ENCODE measurements at places on chromosomes 1 and 21.

GRCh38 chr1:66342707-66343106, 191.2 kb upstream of the SGIP1 start:
- no peak for DNase-seq

DNA sequence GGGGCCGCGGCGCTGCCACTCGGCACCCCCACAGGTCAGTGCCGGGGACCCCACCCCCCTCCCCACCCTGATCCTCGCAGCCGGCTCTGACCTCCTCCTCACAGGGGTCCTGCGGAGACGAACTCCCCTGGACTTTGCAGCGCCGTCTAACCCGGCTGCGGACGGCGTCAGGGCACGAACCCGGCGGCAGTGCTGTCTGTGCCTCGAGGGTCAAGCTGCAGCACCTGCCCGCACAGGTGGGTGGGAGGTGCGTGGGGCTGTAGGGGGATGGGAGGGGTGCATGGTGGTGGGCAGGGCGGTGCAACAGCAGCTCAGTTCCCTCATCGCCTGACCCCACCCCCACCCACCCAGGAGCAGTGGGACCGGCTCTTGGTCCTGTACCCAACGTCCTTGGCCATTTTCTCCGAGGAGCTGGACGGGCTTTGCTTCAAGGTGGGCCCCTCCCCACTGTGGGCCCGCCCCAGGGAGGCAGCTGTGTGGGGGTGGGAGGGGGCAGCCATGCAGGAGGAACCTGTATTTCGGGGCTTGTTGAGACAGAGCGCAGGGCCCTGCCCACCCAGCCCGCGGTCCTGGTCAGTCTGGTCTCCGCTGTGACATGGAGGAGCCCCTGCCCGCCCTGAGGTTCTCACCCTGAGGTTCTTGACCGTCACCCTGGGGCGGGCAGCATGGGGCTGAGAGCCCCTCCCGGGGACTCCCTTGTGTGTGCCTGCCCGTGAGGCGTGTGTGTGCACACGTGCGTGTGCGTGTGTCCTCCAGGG, 4.9 kb downstream of the PLEKHN1 start:
- DNase-seq: no peak

DNA sequence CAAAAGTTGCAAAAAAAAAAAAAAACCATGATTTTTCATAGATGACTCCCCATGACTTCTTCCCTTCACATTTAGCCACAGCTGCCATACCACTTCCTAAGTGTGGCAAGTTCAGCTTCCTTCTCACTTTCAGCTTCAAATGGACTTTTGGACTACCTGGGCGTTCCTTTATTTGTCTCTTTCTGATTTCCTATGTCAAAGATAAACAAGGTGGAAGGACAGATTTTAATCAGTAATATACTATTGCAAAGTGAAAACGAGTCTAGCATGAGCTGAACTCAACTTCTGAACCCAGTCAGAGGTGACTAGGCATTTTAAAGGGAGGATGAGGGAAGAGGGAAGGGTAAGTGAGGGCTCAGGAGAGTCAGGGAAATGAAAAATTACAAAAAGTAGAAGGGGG, 14.4 kb upstream of the SCCPDH start:
- no peak for DNase-seq

DNA sequence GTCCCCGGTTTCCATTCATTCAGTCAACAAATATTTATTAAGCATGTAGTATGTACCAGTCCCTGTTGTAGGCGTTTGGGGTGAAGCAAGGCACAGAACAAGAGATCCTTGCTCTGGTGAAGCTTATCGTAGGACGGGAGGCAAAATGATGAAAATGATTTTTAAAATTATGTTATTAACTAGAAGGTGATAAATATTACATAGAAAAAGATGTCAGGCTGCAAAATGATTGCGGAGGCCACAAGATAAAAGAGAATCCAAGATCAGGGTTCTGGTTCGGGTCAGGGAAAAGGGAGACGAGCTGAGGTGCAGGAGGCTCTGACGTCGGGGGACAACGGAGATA, 602 bp upstream of the CGN start:
- DNase-seq: no peak

- DNase-seq: no peak
Observed at GRCh38 chr1:192535916-192536664, 39.5 kb upstream of the RGS1 start.

DNA sequence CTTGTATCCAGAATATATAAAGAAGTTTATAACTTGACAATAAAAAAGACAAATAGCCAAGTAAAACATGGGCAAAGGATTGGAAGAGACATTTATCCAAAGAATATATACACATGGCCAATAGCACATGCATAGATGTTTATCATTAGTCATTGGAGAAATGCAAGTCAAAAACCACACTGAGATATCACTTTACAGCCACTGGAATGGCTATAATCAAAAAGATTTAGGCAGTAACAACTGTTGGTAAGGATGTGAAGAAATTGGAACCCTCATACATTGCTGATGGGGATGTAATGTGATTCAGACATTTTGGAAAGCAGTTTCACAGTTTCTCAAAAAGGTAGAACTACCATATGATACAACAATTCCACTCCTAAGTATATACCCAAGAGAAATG, 51.1 kb downstream of the SLC44A5 start:
- no peak for DNase-seq

DNA sequence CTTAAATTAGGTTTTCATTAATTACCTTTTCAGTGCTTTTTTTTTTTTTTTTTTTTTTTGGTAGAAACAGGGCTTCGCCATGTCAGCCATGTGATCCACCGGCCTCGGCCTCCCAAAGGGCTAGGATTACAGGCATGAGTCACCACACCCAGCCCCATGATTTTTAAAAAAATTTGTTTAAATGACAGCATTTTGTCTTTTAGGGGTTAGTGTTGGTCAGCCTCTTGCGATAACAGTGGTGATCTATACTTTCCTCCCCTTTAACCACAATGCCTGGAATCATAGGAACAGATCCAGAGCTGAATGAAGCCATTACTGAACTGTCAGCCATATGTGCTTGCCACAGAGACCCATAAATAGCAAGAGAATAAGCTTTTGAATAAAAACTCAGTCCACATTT, 73.9 kb downstream of the CACHD1 start:
- DNase-seq: no peak

DNA sequence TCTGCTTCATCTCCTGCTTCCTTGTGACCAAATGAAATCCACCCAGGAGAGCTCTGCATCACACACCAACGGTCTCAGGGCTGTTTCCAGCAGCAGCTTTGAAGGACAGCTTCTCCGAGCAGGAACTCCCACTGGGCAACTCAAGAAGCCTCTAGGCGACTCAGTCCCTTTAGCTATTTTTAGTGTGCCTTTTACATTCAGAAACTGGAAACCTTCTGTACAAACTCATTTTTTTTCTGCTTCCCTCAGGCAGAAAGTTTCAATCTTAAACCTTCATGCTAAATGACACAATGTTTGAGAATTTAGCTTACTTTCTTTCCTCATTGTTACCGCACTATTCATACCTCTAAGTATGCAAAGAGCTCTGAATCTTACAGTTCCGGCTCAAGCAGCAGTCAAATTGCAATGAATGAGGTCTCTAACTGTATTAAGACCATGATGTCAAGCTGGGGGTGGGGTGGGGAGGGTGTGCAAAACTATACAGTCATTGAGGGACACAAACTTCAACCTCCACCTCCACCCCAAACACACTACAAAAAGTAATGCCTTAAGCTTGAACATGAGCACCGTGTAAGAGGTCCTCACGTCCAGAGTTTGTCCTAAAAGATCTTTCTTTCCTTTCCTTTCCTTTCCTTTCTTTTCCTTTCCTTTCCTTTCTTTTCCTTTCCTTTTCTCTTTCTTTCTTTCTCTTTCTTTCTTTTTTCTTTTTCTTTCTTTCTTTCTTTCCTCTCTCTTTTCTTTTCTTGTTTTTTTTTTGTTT, 16.4 kb upstream of the TARBP1 start:
- DNase-seq: no peak

DNA sequence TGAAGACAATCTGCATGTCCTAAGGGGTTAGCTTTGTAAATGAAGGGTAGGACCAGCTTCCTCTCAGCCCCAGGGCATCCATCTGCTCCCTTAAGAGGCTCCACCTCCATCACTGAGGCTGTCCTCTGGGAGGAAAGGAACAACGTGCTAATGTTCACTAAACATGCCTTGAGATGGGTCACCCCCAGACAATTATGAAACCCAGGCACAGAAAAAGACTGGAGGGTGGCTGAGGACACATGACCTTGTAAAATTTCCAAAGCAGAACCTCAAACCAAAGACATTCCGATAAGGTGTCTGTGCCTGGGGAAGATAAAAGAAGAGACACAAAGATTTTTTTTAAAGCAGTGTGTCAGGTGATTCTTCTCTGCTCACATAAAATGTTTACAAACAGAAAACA, 37.6 kb upstream of the ZNF124 start:
- DNase-seq: no peak

- DNase-seq: no peak
Observed at GRCh38 chr1:53334781-53335180, 6.9 kb upstream of the LRP8 start.

All from NCI-H2227 treated with DMSO at 0.1 percent for 48 hours (cell line).